Osteoblast (primary cell): ENCODE measurements at places on chromosomes 7 and 10. TPM values are rescaled to one million over a fixed set of nuclear protein-coding genes. Genes with fewer than 3 reads are reported as not detected.

The CDK1 gene
- total RNA-seq = 5.8 and 6.5 TPM in 2 replicates

DNA sequence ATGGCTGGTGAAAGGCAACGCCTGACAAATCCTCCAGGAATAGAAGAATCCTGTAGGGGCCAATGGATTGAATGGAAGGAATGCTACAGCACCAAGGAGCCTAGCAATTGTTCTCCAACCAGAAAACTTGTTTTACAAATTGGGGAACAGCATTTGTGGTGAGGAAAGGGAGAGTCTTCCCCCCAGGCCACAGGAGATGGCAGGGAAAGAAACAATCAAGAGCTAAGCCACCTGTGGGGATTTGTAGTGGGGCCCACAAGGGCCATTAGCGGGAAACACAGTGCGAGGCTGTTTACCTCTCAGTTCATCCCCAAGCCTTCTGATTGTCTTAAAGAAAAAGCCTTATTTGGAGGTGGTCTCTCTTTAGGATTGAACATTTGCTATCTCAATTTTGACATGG is 48.5 kb upstream of the KCNMA1 start:
- no peak overlapping the region for H3K27ac ChIP-seq
- no peaks in the 10 kb centered on the region for H3K36me3 ChIP-seq
- no peak for DNase-seq
- no peak overlapping the region for H3K4me3 ChIP-seq
- peaks cover 57% of the 10 kb centered on the region for H3K27me3 ChIP-seq

GRCh38 chr7:150327308-150327707 is 4.0 kb upstream of the ACTR3C start:
- no peaks in the 10 kb centered on the region for H3K4me1 ChIP-seq
- H3K36me3 ChIP-seq = no peaks in the 10 kb centered on the region
- DNase-seq = no peak

The ITIH5 gene
- total RNA-seq = 0.88 and 2.2 TPM in 2 replicates

- DNase-seq = peak; percentile 17
- H3K4me1 ChIP-seq = peaks cover 8% of the 10 kb centered on the region
- H3K4me3 ChIP-seq = no peak overlapping the region
- H3K27ac ChIP-seq = no peak overlapping the region
- H3K36me3 ChIP-seq = no peaks in the 10 kb centered on the region
- H3K27me3 ChIP-seq = peaks cover under 1% of the 10 kb centered on the region
Measured at GRCh38 chr10:44394696-44395381, 9.9 kb upstream of the CXCL12 start.

The HABP2 gene
- total RNA-seq = not detected in 2 replicates

GRCh38 chr10:114471906-114472876 is 67.9 kb upstream of the AFAP1L2 start:
- no peak overlapping the region for H3K27ac ChIP-seq
- H3K4me3 ChIP-seq = no peak overlapping the region
- no peaks in the 10 kb centered on the region for H3K36me3 ChIP-seq
- no peaks in the 10 kb centered on the region for H3K4me1 ChIP-seq

DNA sequence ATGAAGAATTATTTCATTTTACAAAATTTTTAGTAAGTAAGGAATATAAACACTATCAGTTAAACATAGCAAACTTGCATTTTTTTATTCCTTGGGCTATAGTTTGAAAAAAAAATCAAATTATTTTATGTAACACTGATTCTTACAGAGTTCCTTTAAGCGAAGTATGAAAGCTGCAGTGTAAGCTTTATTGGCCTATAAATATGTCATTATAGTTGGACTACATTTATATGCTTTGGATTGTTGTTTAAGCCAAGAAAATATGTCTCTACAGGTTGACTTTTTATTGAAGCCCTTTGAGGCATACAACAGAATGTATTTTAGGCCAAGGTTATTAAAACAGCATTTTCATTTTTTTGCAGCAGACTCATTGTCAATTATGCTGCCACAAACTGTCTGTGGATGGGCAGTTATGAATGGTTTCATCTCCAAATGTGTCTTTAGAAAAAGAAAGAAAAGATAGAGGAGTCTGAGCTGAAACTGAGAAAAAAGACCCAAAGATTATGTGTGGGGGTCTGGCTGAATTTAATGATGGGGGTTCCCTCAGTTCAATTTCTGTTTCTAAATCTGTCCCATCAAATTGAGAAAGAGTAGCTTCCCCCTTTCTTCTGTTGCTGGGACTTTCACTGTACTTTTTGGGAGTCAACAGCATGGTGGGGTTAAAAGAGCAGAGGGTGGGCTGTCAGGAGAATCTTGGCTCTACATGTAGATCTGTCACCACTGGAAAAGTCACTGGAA is 43.1 kb downstream of the ARID5B start:
- peak overlapping the region; percentile 70 for H3K27ac ChIP-seq
- H3K4me1 ChIP-seq = peaks cover 47% of the 10 kb centered on the region
- H3K27me3 ChIP-seq = no peaks in the 10 kb centered on the region
- no peak overlapping the region for H3K4me3 ChIP-seq
- peaks cover 33% of the 10 kb centered on the region for H3K36me3 ChIP-seq
- DNase-seq = no peak

DNA sequence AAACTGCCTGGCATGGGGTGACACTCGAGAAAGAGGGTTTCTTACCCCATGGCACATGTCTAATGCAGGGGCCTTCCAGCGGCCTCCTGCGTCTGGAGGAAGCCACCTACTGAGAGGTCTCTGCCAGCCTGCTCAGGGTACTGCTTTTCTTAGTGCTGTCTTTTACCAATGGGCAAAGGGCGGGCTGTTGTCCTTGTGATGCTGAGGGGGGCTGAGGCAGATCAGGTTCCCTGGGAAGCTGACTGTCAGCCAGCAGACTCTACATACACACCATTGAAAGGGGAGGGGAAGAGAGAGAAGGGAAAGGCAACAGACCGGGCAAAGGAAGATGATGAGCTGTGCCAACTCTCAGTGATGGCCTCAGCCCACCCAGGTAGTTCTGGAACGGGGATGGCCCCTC is 48.7 kb downstream of the COL13A1 start:
- H3K4me1 ChIP-seq = peaks cover 27% of the 10 kb centered on the region
- H3K27me3 ChIP-seq = no peaks in the 10 kb centered on the region
- H3K4me3 ChIP-seq = no peak overlapping the region

GRCh38 chr7:140349144-140349771 is 49.1 kb downstream of the SLC37A3 start:
- peak overlapping the region; percentile 93 for H3K27ac ChIP-seq
- peaks cover 20% of the 10 kb centered on the region for H3K4me1 ChIP-seq
- DNase-seq = peak; percentile 92
- H3K27me3 ChIP-seq = no peaks in the 10 kb centered on the region

The MDFIC gene
- total RNA-seq = 68.8 and 81.3 TPM in 2 replicates

The PON3 gene
- 0.72 and 0.88 TPM in 2 replicates for total RNA-seq

DNA sequence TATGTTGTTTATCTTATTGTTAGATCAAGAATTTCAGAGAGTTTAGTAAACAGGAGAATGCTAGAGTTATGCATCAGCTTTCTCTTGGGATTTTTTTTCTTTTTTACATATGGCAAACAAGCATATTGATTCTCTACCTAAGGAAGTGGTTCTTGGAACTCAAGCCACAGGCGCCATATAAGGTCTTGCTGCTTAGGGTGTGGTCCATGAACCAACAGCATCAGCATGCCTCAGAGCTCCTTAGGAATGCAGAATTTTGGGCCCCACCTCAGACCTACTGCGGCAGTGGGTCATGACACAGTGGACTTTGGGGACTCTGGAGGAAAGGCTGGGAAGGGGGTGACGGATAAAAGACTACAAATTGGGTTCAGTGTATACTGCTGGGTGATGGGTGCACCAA is 230.8 kb downstream of the SKAP2 start:
- H3K36me3 ChIP-seq = no peaks in the 10 kb centered on the region
- DNase-seq = no peak
- H3K27ac ChIP-seq = no peak overlapping the region
- no peak overlapping the region for H3K4me3 ChIP-seq
- no peaks in the 10 kb centered on the region for H3K4me1 ChIP-seq

GRCh38 chr7:21784989-21785388 is 160.7 kb downstream of the CDCA7L start:
- no peak for DNase-seq
- no peak overlapping the region for H3K27ac ChIP-seq
- H3K4me3 ChIP-seq = no peak overlapping the region
- no peaks in the 10 kb centered on the region for H3K27me3 ChIP-seq
- H3K4me1 ChIP-seq = no peaks in the 10 kb centered on the region
- H3K36me3 ChIP-seq = no peaks in the 10 kb centered on the region

DNA sequence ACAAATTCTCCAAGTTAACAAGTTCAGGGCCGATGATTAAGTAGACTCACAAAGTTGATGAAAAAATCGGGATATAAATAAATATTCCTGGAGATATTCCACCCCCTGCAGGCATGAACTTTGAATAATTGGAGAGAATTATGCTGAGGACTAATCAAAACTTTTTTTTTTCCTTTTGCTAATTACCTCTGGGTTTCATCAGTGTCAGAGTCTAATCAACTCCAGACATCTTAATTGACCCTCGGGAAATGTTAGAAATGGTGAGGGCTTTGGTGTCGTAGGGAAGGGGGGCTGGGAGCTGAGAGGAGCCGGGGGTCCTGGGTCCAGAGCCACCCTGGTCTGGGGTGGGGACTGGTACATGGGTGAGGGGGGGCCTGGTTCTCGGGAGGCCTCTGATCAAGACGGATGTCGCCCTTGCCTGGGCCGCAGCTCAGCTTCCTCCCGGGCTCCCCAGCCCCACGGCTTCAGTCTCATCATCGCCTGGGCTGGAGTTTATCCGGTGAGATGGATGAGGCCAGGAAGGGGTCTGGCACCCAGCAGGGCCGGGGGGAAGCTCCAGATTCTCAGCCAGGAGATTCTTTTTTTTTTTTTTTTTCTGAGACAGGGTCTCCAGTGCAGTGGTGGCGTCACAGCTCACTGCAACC is 30.4 kb upstream of the ELFN1 start:
- no peaks in the 10 kb centered on the region for H3K36me3 ChIP-seq
- no peak overlapping the region for H3K4me3 ChIP-seq
- no peak overlapping the region for H3K27ac ChIP-seq
- DNase-seq = peak; percentile 75
- peaks cover 4% of the 10 kb centered on the region for H3K27me3 ChIP-seq

The ABCA13 gene
- total RNA-seq = 3.6 and 4.4 TPM in 2 replicates

The ETV1 gene
- 15.9 and 22.4 TPM in 2 replicates for total RNA-seq

- peaks cover 14% of the 10 kb centered on the region for H3K36me3 ChIP-seq
- peaks cover 25% of the 10 kb centered on the region for H3K4me1 ChIP-seq
- H3K4me3 ChIP-seq = no peak overlapping the region
- H3K27me3 ChIP-seq = no peaks in the 10 kb centered on the region
- no peak for DNase-seq
Measured at GRCh38 chr7:1539181-1539881, 8.8 kb downstream of the MAFK start.

- H3K27ac ChIP-seq = no peak overlapping the region
- no peaks in the 10 kb centered on the region for H3K27me3 ChIP-seq
- no peak overlapping the region for H3K4me3 ChIP-seq
- H3K36me3 ChIP-seq = no peaks in the 10 kb centered on the region
Measured at GRCh38 chr10:86642499-86642898, 11.8 kb upstream of the OPN4 start.

- H3K36me3 ChIP-seq = no peaks in the 10 kb centered on the region
- H3K27me3 ChIP-seq = no peaks in the 10 kb centered on the region
- H3K4me3 ChIP-seq = peak overlapping the region; percentile 89
- peak; percentile 78 for DNase-seq
Measured at GRCh38 chr7:30285067-30285535, 704 bp downstream of the ZNRF2 start.

- H3K27me3 ChIP-seq = no peaks in the 10 kb centered on the region
- no peak for DNase-seq
- peak overlapping the region; percentile 73 for H3K27ac ChIP-seq
- H3K4me3 ChIP-seq = peak overlapping the region; percentile 76
- peaks cover 33% of the 10 kb centered on the region for H3K4me1 ChIP-seq
Measured at GRCh38 chr10:5447611-5448071, 35.3 kb downstream of the NET1 start.

DNA sequence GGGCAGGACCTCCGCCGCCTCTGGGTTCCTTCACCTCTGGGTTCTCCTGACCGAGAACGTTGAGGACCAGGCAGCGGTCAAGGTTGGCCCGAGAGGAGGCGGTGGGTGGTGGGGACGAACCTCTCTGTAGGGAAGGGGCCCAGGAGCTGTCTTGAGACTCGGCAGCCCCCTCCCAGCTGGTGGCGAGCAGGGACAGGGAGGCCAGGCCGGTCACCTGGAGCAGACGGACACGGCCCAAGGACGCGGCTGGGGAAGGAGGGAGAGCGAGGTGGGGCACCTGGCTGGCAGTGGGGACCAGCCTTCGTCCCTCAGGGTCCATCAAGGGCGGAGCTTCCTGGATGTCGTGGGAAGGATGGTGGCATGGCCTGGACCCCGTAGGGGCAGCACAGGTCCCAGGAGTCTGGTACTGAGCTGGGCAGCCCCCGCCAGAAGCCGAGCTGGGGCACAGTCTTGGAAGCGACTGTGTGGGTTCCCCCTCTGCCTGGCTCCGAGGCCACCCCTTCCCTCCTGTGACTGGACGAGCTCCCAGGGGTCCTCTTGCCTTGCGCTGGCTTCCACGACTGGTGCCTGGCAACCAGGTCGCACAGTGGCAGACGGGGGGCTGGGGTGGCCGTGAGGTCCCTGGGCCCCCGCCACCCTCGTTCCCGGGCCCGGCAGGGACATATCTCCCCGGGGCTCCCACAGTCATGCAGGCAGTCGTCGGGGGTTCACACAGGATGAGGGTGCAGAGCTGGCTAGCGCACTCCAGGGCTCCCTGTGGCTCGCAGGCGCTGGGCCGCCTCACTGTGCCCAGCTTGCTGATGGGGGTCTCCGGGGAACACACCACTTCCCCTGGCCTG is 89.9 kb downstream of the DNAJB6 start:
- H3K27ac ChIP-seq = no peak overlapping the region
- no peak overlapping the region for H3K4me3 ChIP-seq
- H3K4me1 ChIP-seq = no peaks in the 10 kb centered on the region
- H3K27me3 ChIP-seq = no peaks in the 10 kb centered on the region

- H3K27me3 ChIP-seq = no peaks in the 10 kb centered on the region
- peaks cover 13% of the 10 kb centered on the region for H3K4me1 ChIP-seq
- no peak overlapping the region for H3K27ac ChIP-seq
Measured at GRCh38 chr7:77651575-77652162, 44.6 kb upstream of the RSBN1L start.

DNA sequence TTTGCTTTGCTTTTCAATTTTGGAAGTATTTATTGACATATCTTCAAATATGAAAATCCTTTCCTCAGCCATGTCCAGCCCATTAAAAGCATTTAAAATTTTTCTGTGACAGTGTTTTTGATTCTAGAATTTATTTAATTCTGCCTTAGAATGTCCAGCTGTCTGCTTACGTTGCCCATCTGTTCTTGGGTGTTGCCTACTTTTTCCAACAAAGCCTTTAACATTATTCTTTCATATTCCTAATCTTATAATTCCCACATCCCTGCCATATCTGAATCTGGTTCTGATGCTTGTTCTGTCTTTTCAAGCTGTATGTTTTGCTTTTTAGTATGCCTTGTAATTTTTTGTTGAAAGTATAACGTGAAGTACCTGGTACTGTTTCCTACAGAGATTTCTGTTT is 204.7 kb upstream of the VSTM2A start:
- H3K4me3 ChIP-seq = no peak overlapping the region
- no peaks in the 10 kb centered on the region for H3K27me3 ChIP-seq
- no peaks in the 10 kb centered on the region for H3K4me1 ChIP-seq
- H3K27ac ChIP-seq = no peak overlapping the region
- no peaks in the 10 kb centered on the region for H3K36me3 ChIP-seq

The PIK3CG gene
- total RNA-seq = not detected in 2 replicates

The CRHR2 gene
- total RNA-seq = not detected in 2 replicates

GRCh38 chr7:16975712-16976111 is 93.9 kb upstream of the AGR3 start:
- no peaks in the 10 kb centered on the region for H3K36me3 ChIP-seq
- H3K4me1 ChIP-seq = peaks cover 17% of the 10 kb centered on the region
- H3K27me3 ChIP-seq = no peaks in the 10 kb centered on the region
- DNase-seq = no peak
- no peak overlapping the region for H3K27ac ChIP-seq

The C10orf53 gene
- total RNA-seq = not detected in 2 replicates

- peak within 1 kb of the TSS; percentile 100 for H3K27ac ChIP-seq
- peaks cover 42% of the 10 kb centered on the region for H3K4me1 ChIP-seq
- H3K4me3 ChIP-seq = peak within 1 kb of the TSS; percentile 94
- peaks cover 4% of the 10 kb centered on the region for H3K36me3 ChIP-seq
Measured at GRCh38 chr7:105013816-105014692, at the start of gene KMT2E. Gene KMT2E, plus strand, starts transcription at chr7:105014205. Its CDS starts 26,748 bp downstream, at chr7:105040953.
